ENCODE measurements at places on chromosomes 12 and 14.

DNA sequence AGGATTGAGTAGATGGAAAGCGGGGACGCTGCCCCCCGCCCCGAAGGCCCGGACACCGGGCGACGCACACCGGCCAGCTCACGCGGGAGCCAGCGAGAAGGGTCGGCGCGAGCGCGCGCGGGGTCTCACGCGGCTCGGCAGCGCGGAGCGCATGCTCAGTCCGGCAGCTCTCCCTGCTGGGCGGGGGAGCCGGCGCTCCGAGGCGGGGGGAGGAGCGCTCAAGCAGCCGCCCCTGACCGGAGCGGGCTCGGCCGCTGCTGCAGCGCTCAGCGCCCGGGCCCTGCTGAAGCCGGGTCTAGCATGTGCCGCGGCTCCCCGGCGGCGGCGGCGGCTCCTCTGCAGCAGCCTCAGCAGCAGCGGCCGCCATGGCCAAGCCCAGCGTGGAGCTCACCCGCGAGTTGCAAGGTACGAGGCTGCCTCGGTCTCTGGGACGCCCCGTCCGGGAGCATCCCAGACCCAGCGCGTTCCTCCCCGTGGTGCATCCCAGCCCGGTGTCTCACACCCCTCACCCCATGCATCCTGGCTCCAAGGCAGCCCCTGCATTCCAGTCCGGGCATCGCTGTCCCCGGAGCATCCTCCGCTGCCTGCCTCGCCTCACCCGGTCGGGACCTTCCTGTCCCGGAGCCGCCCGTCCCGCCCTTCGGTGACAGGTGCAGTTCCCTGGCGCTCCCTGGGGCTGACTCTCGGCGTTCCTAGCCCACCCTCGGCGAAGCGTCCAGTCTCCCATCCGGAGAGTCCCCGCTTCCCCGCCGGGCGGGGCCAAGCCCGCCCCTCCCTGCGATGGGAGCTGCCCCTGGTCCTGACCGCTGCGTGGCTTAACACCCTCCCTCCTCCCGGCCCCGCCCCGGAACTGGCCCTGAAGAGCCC is at the start of gene CARMIL3:
Gene CARMIL3, plus strand, starts transcription at position 221 of the 867 bp plus-strand sequence. Its CDS starts 145 bp downstream, at position 366.
- no peak for DNase-seq

DNA sequence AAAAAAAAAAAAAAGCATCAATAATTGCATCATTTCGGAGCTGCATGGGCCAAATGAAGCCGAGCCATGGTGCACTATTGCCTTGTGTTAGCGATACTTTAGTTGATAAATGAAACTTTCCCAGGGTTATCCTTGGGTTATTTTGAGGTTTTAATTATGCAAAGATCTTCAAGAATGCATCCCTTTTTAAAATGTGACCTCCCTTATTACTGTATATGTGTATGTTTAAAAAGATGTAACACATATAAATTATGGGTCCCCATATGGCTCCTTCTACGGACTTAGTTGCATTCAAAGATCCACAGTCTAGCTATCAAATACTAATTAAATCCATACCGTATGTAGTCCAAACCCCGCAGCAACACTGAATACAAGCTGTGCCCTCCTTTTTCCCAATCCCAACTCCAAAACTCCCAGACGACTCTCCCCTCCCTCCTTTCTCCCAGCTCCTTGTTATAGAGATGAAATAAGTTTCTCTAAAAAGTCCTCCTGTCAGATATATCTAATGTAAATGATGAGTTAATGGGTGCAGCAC is 129.3 kb upstream of the MAP1LC3B2 start:
- DNase-seq = no peak

DNA sequence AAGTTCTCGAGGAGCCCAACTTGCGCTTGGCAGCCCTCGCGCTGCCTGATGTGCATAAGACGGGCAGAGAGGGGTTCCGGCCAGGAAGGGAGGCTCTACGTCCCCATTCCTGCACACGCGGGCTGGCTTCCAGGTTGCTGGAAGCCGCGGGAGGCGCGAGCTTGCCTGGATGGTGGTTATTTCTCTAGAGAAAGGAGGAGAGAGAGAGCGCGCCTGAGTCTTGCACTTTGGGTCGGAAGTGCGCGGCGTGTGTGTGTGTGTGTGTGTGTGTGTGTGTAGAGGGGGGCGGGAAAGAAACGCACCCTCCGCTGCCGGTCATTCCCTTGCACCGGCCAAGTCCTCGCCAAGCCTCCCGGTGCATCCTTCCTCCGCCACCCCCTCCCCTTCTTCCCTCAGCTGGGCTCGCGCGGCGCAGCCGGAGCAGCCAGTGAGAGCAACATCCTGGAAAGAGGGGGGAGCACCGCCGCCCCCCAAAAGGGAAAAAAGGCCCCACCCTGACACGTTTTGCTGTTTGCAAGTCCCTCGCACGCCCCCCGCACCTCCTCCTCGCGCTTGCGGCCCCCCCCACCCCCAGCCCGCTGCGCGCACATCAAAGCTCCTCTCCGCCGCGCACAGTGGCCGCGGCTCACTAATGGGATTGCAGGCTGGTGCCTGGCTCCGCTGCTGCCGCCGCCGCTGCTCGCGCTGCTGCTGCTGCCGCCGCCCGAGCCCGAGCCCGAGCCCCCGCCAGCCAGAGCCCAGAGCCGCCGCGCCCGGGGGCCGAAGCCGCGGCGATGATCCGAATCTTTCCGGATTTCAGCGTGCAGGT is 4.4 kb upstream of the NPAS3 start:
- no peak for DNase-seq

DNA sequence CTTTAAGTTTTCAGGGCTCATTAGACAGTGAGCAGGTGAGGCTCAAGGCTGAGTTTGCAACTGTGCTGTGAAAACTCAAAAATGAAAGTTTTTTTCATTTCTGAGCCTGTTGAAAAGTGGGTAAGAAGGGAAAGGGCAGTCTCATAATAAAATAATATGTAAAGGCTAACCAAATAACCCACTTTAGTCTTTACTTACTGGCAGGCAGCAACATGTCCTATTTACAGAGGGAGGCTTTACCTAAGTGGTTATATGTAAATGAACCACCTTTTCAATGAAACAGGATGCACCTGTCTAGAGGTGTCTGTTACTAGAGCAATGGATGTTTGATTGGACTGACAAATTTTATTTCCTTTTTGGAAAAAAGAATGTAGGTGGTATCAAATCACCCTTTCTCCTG is 158.0 kb downstream of the ETV6 start:
- no peak for DNase-seq

GRCh38 chr14:84825481-84826251 is 704.3 kb upstream of the FLRT2 start:
- DNase-seq = no peak

DNA sequence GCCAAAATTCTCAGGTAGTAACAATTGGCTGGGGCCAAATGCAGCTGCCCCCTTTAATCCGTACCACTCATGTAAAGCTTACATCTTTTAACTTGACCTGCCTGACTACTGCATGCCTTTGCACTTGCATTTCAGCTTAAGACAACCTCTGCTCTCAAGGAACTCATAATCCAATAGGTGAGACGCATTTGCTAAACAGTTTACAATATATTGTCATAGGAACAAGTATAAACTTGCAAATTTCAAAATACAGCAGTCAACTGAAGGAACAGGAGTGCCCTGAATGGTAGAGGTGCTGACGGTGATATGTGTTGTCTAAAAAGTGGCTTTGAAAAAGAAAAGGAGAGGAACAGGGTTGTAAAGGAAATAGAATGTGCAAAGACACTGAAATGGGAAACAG is 3.6 kb upstream of the BRMS1L start:
- DNase-seq = no peak

- DNase-seq = no peak
Measured at GRCh38 chr14:104567141-104567956, 12.2 kb upstream of the C14orf180 start.

DNA sequence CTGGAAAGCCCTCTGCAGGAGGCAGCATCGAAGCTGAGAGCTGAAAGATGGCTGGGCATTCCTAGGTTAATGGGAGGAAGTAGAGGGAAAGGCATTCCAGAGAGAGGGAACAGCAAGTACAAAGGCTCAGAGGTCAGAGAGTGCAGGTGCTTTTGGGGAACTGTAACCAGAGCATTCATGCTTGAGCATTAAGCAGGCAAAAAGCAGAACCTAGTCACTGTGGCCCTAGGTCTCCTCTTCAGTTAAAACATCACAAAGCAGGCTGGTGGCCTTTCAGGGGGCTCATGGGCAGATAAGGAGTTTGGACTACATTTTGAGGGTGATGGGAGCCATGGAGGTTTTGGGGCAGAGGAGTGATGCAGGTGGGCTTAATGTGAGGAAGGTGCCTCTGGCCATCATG is 169.2 kb upstream of the MYL2 start:
- no peak for DNase-seq

GRCh38 chr12:79618848-79619404 is 71.8 kb downstream of the PAWR start:
- peak; percentile 65 for DNase-seq

DNA sequence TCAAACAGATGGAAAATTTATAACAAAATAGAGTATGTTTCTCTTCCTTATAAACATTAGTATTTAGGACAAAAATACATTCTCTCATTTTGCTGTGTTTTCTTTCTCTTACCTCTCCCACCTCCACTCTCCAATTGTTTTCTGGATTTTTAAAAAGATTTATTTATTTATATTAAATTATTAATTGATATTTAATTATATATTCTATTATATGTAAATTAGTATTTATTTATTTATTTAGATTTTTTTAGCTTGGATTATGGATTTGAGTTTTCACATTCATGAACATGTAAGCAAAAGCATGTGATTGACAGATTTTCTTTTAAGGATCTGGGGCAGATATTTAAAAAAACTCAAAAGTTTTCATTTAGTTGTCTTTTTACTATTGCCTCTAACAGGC is 35.6 kb downstream of the SCN8A start:
- DNase-seq = no peak

DNA sequence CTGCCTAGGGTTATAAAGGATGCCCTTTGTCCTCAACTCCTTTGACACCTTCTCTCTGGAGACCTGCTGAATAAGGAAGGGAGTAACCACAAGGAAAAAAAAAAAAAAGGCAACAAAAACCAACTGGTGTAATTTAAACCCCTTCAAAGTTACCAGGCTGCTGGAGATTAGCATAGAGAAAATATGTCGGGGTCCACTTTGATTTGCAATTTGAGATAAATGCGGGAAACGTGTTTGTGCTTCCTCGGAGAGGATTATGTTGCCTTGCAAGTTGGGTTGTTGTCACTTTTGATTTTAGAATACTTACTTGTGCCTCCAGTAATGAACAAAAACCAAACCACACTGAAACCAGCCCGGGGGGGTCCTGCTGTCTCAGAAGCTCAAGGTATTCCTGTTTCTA is 200.2 kb upstream of the MYL2 start:
- no peak for DNase-seq
